ENCODE measurements at places on chromosomes 13 and 19.

DNA sequence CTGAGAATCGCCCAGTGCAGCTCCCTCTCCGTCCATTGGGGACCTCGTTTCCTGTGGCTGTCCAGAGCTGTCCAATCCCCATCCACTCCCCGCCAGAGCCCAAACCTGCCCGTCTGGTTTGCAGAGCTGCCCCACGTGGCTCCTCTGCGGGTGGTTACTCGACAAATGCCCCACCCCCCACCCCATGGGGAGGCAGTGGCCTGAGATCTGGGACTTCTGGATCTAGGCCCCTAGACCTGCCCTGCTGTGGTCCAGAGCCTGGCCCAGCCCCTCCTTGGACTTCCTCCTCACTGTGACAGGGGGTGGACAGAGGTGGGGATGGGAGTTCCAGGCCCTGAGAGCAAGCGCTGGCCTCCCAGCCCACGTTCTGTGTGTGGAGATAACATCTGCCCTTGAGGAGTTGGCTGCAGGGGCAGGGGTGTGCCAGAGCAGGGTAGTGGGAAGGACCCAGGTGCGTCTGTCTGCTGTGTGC is 29.1 kb downstream of the PAK4 start:
- DNase-seq: no peak

DNA sequence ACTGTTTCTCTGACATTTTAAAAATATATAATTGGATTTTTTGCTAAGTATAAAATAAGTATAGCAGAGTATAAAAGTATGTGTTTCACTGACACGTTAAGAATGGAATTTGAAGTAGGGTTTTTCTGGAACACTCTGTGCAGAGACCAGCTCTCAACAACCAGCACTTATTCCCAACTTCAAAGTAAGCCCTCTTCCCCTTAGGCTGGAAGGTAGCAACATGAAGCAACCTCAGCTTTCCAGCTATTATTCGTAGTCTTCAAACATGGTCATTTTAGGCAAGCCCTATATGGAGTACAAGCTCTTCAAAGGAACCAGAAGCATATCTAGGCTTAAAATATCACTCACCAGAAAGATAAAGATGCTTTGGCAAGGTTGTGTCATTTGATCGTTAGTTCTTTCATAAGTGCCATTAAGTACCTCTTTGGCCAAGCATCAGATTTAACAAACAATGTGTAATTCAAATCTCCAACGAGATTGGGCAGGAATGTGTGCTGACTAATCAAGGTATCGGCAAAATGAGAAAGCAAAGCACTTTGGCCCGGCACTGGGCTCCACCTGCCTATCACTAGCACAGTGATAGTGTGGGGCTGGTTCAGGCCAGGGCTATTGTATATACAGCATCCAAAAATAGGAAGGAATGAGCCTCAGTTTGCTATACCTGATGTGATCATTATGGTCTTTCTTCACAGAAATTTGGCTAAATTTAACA is 95.9 kb upstream of the FREM2 start:
- DNase-seq: no peak

DNA sequence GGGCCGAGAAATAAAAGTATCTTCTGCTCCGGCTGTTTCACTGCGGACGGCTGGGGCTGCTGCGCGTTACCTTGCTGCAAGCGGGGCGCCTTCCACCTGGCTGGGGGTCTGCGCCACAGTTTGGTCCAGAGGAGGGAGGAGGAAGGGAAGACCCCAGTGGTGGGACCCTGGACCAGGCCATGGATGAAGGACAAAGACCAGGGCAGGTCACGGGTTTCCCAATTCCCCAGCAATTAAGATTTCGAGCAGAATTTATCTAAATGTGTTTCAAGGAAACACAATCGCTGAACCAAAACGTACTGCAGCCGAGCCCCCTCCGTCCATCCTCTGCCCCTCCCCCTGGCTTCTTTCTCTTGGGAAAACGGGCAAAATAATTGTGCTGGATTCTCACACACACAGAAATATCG is 2.9 kb downstream of the SOX1 start:
- DNase-seq: no peak

DNA sequence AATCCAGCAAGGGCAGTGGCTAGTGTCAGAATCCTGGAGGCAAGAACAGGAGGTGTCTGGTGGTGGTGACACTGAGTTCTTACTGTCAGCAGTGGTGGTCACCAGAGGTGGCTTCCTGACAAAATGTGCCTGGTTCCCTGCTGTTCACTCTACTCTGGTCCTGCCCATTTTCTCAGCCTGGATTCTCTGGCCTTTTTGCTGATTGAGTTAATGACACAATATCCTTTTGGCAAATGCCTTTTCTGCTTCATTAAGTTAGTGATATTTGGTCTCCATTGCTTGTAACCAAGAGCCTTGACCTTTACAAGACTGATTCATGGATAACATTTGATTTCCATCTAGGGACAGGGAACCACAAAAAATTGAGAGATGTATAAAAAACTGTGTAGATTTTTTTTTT is 51.1 kb downstream of the RFC3 start:
- no peak for DNase-seq

- peak; percentile 26 for DNase-seq
Measured at GRCh38 chr19:56350416-56351045, 35.9 kb upstream of the ZSCAN5A start.

DNA sequence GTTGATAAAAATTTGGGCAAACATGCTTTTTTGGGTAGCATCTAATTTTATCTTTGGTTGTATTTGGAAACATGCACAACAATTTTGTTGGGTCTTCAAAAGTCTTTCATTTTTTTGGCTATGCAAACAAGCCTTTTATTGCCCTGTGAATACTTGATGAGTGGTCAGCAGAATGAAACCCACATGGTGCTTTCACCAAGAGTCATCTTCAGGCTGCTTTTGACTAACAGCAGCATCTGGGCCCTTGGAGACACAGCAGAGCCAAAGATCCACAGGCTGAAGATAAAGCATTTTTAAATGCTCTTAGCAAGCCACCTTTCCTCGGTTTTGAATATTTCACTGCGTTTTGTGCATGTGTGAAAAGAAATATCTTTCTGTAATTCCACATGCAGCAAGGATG is 154.9 kb downstream of the FGF9 start:
- no peak for DNase-seq

DNA sequence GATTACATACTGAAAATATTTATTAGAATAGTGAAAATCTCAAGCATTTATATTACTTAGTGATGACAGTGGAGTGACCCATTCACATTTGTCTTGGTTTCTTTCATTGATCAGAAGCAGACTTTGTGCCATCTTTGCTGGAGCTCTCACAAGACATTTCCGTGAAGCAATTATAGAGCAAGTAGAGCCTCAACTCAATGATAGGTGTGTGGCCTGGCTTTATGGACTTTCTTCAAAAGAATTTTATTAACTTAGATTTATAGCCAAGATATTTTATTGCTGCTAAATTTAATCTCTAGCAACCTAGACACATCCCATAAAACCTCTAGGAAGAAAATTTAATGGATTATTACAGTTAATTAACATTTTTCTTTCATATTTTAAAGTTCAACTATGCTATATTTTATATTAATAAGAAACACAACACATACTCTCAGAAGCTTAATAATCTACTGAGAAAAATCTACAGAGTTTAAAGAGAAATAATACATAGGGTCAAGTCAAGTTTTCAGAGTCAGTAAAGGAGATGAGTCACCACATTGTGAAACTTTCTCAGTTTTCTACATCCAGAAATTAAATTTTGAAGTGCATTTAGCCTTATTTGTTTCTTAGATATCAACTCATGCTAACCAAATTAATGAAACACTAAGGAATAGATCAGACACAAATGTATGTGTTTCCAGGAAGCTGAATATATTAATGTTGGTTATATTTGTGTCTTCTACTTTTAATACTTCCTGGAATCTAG is 160.5 kb downstream of the LACC1 start:
- DNase-seq: no peak

DNA sequence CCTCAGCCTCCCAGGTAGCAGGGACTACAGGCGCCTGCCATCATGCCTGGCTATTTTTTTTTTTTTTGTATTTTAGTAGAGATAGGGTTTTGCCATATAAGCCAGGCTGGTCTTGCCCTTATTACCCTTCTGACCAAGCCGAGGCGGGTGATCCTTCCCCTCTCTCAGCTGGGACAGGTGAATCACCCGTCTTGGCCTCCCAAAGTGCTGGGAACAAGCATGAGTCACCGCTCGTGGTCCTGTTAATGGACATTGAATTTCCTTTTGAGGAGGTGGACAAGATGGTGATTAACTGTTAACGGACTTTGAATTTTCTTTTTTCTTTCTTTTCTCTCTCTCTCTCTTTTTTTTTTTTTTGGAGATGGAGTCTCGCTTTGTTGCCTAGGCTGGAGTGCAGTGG is 10.6 kb downstream of the CD70 start:
- DNase-seq: no peak
